ENCODE measurements at places on chromosomes 11 and 22.

- DNase-seq, result no peak
Measured at GRCh38 chr22:32546935-32547334, 72.3 kb downstream of the FBXO7 start.

DNA sequence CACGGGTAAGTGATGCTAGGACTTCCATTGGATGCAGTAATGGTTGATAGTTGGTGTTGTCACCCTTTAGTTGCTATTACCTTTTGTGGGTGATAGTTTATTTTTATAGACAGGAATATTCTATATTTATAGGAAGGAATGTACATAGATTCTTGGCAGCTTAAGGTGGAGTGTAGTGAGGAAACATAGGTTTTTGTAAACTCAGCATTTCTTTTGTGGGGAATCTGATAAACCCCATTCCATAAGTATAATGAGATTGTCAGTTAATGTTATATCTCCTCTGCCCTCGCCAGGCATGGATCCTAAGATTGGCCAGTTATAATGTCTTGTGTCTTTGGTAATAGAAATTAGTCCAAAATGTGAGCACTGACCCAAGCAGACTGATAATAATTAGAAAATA is 262.7 kb downstream of the JRKL start:
- DNase-seq, result no peak

DNA sequence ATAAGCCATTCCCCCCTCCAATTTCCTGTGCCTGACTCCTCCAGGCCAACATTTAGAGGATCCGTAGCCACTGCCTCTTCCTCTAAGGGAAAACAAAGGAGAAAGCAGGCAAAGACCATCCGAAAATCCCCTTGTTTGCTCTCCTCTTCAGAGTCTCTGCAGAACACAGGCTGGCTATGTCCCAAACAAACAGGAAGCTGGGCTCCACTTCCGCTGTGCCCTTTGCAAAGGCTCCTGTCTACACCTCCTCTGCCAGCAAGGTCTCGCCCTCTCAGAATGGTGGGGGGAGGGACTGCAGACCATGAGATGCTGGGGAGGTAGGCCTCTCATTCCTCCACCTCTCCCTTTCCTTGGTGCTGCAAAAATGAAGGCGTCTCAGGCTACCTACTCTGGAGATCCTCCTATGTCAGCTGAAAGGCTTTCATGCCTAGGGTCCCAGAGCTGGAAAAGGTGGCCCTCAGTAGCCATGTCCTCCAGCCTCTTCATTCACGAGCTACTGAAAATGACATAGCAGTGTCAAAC is 596.2 kb downstream of the BUD13 start:
- DNase-seq, result no peak

- DNase-seq, result peak; percentile 84
Measured at GRCh38 chr11:61281581-61282250, 13.4 kb downstream of the VWCE start.

DNA sequence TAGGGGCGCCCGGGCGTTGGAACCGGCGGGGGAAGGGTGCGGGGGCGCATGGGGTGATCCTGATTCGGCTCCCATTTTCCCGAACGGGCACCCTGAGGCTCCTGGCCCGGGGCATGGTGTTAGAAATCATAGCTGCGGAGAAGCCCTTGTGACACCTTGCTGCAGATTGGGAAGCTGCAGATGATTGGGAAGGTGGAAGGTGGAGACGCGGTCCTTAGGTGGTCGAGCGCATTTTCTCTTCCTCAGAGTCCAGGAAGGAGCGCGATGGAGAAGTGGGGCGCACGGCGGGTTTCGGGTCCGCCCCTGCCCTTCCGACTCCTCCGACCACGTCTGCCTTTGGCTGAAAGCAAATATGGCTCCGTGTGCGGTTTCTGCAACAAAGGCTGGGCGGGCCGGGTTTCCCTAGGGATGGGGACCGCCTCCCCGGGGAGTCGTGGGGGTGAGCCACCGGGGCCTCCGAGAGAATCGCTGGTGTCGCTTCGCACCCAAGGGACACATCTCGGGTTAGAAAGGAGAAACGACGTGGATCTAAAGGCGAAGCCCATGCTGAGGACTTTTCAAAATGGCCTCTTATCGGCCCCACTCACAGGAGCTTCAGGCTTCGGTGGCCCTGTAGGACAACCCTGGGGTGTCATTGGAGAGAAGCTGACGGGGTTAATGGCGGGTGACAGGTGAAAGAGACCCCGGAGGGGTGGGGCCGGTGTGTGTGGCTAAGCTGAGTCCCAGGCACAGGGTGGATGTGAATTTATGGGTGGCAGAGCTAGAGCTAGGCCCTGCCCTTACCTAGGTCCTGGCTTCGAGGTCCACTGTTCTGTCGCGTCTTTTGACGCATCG is 707 bp upstream of the FTH1 start:
- DNase-seq, result peak; percentile 63

- DNase-seq, result no peak
Measured at GRCh38 chr11:33656768-33657167, 43.9 kb downstream of the C11orf91 start.

DNA sequence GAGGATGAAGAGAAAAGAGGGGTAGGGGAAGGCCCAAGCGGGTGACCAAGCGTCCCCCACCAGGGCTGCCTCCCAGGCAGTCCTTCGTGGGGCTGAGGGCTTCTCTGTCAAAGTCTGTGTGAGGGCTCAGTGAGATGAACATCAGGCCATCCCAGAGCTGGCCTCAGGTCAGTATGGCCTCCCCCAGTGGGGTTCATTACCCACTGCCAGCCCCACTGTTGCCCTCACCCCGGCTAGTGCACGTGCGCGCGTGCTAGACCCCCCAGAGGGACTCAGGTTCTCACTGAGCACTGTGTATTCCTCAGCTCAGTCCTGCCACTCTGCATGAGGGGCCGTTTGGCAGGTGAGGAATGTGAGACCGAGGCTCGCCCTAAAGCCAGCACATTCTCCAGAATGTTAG is 3.3 kb downstream of the KDELR3 start:
- DNase-seq, result no peak

DNA sequence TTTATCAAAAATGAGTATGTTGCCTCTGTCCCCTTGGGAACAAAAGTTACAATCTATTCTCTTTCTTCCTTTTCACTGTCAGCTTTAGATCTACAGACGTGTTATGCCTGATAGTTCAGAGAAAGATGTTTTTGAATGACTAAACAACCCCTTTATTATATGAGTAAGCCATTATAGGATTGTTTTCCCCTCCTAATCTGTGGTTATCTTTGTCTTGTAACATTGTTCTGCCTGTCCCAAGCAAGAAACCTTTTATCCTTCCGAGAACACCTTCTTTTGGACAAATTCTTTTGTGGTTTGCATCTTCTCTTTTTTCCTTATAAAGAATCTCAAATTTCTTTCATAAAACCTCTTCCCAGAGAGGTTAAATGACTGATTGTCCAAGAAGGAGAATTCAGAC is 208.4 kb downstream of the DDX10 start:
- DNase-seq, result no peak

DNA sequence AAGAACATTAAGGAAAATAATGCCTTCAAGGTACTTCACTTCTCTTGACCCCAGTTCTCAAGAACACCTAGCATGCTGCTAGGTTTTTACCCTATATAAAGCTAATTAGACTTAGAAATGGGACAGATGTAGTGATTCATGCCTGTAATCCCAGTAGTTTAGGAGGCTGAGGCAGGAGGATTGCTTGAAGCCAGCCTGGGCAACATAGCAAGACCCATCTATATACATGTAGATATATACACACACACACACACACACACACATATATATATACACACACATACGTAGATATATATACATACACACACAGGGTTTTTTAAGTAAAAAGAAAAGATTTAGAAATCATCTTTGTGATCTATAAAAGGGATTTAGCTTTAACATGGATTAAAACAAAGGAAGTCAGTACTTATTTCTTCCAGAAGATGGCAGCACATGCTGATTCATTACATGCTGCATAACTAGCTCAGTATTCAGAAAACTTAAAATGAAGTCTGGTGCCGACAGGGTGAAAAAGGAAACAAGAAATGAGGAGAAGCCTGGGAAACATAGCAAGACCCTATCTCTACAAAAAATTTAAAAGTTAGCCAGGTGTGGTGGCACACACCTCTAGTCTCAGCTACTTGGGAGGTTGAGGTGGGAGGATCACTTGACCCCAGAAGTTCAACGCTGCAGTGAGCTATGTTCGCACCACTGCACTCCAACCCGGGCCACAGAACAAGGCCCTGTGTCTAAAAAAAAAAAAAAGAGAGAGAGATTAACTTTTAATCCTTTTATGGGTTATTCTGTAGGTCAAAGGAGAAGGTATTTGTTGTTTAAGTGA is 28.5 kb upstream of the RBX1 start:
- peak; percentile 88 for DNase-seq

DNA sequence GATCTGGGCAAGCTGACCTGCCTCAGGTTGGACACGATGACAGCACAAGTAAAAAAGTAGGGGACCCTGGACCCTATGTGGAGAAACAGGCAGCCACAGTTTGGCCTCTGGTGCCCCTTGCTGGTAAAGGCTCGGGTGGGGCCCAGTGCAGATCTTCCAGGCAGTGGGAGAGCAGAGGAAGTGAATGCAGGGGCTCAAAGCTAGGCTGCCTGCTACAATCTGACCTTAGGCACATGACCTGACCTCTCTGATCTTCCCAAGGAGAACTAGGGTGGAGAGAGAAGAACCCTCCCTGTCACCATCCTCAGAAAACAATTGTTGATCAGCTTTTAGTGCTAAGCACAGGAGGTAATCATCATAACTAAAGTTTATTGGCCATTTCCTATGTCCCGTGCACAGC is 76.5 kb downstream of the PDE2A start:
- DNase-seq, result no peak

DNA sequence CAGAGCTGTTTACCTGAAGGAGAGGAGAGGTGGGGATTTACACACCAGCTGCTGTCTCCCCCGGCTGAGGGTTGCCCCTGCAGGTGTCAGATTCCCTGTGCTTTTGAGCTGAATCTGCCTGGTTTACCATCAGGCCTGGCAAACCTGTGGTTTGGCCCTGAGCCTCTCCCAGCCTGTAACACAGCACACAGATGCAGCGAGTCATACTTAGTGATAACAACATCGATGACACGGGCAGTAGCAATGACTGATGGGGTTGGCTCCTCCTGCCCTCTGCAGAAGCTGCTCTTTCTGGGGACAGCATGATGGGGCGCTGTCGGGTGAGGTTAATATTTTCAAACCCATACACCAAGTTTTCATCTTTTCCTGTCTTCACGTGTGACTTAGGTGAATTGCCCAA is 380.0 kb upstream of the B3GAT1 start:
- DNase-seq, result no peak

- DNase-seq, result no peak
Measured at GRCh38 chr22:23622634-23623033, 9.5 kb downstream of the DRICH1 start.

DNA sequence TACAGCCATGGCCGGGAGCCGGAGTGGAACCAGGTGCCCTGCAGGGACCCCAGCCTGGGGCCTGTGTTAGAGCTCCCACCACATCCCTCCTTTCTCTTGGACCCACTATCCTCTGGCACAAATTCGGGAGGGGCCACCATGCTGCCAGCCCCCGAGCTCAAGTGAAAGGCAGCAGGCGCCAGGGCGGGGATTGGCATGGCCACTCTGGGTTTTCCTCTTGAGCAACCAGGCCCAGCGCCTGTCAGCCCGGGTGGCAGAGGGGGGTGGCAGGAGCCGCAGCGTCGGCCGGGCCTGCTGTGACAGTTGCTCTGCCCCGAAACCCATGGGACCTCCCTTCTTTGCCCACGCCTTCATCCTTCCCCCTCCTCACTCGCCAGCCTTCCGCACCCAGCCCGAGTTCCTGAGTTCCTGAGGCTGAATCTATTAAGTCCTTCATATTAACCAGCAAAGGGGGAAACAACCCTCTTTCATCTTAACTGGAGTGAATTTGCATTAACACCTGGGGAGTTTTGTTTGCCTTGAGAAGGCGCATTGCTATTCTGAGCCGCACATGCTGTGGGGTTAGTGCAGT is 16.8 kb upstream of the CABP7 start:
- no peak for DNase-seq

DNA sequence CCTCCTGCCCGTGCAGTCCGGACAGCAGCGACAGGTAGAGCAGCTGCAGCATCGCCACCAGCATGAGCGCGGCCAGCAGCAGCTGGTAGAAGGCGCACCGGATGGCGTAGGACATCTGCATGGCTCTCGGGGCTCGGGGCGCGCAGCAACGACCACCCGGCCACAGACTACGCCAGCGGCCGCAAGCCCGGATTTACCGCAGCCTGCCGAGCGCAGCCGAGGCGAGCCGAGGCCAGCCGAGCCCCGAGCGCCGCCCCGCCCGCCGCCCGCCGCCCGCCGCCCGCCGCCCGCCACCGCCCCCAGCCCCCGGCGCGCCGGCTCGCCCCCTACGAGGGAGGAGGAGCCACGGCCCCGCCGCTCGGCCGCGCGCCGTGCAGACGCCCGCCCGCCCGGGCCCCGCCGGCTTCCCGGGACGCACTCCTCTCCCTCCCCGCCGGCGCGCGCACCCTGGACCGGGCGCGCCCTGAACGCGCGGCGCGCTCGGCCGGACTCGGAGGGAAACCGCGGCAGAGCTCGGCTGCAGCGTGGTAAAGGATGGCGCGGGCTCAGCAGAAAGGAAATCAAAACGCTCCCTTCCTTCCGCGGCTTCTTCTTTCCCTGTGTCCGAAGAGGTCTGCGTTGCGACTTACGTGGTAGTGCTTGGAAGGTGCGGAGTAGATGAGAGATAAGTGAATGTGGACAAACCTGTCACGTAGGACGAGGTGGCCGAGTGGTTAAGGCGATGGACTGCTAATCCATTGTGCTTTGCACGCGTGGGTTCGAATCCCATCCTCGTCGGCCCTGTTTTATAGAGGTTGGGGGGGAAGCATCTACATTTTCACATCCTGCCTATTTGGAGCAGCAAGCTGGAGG is at the start of gene B4GAT1:
Gene B4GAT1, minus strand, starts transcription at position 205 of the 852 bp plus-strand sequence. Its CDS starts 84 bp downstream, at position 121.
- DNase-seq, result peak; percentile 38

DNA sequence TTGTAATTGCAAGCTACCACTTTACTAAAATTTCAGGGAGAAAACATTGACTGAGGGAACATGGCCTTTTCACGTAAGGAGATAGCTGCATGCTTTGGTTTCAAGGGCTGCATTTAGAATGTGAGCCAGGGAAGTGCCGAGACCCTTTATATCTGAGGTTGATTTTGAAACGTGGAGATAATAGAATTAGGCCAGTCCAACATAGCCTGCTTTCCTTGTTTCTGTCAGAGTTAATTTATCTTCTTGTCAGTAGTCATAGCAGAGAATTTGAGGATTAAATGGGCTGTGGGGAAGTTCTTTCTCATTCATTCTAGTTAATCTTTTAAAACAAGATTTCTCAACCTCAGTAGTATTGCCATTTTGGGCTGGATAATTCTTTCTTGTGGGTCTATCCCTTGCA is 12.2 kb downstream of the ALKBH3 start:
- DNase-seq, result no peak

- DNase-seq, result no peak
Measured at GRCh38 chr11:35343033-35343598, 76.2 kb downstream of the SLC1A2 start.

GRCh38 chr11:69637941-69638871 is 2.8 kb upstream of the CCND1 start:
- DNase-seq, result no peak

DNA sequence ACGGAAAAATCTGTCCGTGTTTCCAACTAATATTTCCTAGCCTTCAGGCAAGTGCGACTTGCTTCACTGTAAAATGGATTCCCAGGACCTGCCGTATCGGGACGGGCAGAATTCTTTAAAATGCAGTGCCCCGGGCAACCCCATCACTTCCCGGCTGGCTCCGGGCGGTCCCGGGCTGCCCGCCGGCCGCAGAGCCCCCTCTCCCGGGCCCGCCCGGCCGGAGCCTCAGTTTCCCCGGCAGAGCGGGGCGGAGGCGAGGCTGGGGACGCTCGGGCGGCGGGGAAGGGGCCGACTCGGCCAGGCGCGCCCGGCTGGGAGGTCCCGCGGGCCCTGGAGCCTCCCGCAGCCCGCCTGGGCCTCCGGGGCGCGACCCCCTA is 84.2 kb upstream of the WNT7B start:
- no peak for DNase-seq

Measured in hematopoietic multipotent progenitor cell treated with erythropoietin and hydrocortisone succinate and interleukin-3 and kit ligand, for 15 days (in vitro differentiated cells).